ENCODE measurements at places on chromosomes 12 and 14.

DNA sequence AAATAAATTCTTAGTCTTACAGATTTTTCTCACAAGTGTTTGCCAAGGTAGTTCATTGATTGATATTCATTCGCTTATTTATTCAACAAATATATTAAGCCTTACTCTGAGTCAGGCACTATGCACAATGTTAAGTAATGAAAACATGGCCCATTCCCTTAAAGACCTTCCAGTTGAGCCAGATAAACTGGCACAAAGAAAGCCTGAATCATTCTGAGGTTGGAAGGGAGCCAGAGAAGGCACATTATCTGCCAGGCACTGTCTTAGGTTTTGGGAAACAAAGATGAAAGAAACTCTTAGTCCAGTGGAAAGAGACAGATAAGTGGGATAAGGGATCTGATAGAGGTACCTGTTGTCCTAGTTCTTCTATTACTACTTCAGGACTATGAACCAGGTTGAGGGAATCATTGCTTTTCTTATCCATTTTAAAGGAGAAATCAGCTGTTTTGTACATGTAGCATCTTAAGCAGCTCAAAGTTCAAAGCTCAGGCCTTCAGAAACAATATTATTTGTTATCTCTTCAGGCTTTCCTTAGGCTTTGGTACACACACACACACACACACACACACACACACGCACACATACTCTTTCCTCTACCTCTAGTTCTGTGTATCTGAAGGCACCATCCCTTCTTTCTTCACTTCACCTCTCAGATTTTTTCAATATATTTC, 27.0 kb downstream of the PDE6H start:
- no peak for DNase-seq

DNA sequence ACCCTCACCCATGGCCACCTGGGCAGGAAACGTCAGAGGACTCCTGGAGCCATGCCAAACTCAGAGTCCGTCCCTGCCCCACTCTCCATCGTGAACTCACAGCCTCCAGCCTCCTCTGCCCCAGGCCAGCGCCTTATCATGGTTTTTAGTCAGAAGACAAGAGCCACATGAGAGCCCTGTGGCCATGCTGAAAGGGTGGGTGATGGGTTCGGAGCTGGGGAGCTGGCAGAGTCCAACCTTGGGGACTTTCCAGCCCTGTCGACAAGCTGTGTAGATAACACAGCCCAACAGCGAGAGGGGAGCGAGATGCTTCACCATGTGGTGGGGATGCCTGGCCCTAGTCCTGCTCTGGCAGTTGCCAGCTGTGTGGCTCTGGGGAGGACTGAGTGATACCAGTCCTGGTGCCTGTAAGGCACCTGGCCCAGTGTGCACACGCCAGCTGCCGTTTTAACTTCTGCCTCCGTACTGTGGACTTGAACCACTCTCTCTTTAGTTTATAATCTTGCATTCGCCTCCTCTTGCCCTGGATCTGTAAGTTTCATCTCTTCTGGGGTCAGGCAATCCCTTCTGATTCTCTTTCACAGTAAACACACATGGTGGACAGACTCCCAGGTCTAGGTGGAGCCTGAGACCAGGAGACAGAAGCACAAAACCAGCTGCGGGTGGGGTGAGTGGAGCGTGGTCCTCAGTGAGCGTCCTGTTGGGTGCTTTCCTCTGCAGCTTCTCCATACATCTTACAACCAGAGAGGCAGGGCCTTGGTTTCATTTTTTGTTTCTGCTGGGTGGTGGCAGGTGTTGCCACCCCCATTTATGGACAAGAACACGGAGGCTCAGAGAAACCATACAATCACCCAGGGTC, 55.3 kb downstream of the RIN3 start:
- no peak for DNase-seq

- DNase-seq, result no peak
Measured at GRCh38 chr14:38238332-38238731, 17.6 kb downstream of the CLEC14A start.

DNA sequence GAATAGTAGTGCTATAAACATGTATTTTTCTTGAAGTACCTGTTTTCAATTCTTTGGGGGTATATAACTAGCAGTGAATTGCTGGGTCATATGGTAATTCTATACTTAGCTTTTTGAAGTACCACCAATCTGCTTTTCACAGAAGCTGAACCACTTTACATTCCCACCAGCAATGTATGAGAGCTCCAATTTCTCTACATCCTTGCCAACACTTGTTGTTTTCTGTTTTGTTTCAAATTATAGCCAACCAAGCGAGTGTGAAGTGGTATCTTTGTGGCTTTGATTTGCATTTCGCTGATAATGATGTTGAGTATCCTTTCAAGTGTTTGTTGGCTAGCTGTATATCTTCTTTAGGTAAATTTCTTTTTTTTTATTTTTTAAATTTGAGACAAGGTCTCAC, 95.7 kb downstream of the PAPLN start:
- no peak for DNase-seq

- DNase-seq, result no peak
Measured at GRCh38 chr12:127060310-127060847, 1206.6 kb upstream of the TMEM132C start.

DNA sequence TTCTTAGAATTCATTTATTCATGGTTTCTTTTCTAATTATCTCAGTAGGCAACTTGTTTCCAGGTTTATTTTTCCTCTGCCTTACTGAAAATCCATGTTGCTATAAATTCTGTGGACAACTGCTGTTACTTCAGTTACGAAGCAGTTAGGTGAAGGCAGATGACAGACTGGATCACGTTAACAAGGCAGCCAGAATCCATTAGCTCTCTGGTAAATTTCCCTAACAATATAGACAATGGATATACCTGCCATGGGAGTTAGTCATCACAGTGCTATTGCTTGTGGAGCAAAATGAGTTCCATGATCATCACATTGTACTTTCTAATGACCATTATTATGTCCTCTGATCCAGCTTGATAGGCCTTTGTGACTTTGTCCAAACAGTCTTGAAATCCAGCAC, 291.5 kb downstream of the NELL2 start:
- DNase-seq, result no peak

GRCh38 chr12:103912069-103912468, 18.1 kb upstream of the HSP90B1 start:
- no peak for DNase-seq

DNA sequence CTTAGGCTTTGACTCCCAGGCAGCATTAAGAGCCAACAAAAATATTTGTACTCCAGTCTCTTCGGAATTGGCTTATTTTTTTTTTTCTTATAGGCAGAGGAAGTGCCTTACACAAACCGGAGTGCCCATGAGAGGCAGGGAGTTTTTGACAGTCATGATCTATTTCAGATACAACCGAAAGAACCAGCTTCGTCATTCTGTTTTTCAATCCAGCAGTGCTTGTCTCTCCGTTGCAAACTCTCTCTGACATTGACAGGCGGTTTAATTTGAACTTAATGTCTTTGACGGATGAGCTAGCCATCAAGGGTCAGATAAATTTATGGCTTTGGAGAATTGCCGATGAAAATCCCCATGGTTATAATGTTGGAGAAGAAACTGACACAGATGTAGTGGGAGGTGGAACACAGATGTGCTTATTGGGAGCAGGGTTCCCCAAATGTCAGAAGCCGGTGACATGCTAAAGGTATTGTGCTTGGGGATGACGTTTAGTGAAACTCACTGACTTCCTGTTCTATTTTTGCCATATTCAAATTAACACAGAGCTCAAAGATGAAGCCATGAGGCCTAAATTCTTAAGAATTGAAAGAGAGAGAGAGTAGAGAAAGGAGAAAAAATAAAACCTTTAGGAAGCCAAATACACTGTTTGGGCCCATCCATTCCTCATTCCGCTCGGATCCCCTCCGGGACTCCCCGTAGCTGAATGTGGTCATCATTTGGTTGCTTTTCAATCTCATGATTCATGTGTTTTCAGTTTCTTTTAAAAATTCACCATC, 59.7 kb downstream of the PLXNC1 start:
- DNase-seq, result no peak

DNA sequence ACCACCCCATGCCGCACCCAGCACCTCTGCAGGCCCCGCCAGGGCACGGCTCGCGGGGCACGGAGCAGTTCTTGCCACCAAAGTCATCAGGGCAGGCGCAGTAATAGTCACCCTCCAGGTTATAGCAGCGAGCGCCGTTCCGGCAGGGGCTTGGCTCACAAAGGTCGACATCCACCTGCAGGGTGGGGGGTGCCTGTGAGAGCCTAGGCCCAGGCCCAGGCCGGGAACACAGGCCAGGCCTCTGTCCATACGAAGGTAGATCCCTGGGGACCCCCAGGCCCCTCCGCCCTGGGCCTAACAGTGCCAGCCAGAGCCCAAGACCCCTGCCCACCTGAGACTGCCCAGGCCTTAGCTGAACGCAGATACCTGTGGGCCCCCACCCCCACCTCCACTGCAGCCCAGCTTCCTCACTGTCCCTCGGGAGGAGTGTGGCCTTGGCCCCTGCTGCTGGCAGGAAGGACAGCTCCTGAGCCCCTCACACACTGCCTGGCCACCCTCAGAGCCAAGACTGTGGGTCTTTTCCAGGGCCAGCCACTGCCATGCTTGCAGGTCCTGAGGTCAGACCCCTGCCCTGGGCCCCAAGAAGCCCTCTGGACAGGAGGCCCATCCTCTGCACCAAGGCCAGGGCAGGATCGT, 19.3 kb downstream of the JAG2 start:
- no peak for DNase-seq

DNA sequence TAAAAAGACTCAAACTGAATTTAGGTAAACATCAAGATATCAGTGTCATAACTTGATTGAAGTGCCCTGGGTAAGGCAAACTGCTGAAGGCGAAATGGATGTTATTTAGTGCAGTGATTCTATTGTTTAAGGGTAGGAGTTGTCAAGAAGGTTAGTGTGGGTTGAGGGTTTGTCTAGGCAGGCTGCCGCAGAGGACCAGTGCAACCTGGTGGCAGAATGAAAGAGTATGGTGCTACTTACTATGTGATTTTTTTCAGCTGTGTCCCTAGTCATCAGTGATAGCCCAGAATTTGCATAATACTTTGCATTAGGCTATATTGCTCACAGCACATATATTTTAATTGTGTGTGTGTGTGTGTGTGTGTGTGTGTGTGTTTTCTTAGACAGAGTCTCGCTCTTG, 1127.0 kb downstream of the GALC start:
- DNase-seq, result no peak

DNA sequence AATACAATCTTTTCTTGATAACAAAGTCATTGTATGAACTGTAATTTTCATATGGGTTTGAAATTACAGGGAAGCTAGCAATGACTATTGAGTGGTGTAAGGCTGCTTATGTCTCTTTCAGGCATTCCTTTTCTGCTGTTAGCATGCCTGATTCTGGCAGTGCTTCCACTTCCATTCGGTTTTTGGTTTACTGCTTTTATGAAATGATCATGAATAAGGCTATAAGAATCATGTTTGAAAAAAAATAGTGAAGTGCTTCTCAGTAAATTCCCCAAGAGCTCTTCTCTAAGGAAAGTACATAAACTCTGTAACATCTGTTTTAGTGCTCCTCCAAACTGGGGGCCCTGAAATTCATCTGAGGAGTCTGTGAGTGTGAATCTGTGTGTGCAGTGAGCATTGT, 434.0 kb upstream of the RGS6 start:
- DNase-seq, result no peak

DNA sequence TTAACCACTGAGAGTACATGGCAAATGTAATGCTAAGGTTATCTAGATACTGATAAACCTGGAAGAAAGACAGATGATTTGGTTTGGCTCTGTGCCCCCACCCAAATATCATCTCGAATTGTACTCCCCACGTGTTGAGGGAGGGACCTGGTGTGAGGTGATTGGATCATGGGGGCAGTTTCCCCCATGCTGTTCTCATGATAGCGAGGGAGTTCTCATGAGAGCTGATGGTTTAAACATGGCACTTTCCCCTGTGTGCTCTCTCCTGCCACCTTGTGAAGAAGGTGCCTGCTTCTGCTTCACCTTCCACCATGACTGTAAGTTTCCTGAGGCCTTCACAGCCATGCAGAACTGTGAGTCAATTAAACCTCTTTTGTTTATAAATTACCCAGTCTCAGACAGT, 14.2 kb downstream of the NOXRED1 start:
- no peak for DNase-seq

DNA sequence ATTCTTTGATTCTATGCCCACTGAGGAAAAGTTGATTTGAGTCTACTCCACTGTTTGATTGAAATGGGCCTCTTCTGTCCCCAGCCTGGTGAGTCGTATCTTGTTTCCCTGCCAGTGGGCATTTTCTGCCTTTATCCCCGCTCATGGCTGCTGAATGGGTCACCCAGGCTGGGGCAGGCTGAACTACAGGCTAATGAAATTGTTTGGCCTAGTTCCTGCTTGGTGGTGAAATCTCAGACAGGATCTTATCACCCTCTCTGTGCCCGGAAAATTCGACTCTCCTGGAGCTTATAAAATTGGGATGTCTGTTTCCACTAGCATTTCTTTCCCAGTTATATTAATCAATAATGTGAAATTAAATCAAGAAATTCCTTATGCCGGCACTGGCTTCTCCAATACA, 65.0 kb downstream of the CHST11 start:
- no peak for DNase-seq

- no peak for DNase-seq
Measured at GRCh38 chr14:92546347-92547053, 32.9 kb downstream of the RIN3 start.

GRCh38 chr14:31543969-31544799, 17.0 kb upstream of the NUBPL start:
- DNase-seq, result no peak

DNA sequence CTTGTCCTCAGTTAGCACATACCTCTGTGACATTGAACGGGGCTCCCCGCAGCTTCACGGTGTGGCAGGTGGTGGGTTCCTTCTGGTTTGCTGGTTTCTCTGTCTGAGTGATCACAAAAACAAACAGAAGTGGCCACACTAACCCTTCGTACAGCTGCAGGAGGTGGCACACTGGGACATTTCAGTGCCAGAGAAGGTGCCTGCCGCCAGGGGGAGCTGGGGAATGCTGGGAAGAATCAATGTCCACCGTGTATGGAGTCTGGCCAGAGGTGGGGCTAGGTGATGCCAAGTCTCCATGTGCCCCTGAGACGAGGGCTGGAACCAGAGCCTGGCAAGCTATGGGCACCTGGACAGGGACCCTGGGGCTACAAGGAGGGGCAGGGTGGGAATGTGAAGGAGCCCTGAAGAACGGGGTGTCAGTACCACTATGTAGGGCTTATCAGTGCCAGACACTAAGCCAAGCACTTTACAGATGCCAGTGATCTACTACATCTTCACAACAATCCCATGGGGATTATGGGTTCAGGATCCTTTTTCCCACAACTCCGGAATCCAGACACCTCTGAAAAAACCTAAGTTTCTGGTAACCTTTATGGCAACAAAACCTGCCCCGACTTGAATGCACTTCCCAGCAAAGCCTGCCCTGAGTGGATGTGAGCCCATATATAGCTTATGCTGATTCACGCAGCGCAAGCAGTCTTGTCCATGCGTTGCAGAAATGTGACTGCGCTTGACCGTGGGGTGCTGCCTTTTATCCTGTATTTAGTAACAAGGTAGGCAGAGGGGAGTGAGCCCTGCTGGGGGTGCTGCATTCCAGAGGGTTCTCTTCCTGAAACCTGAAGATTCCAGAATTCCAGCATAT, 10.8 kb downstream of the RBM19 start:
- DNase-seq, result no peak

Data from nucleus accumbens (tissue), 56 donors.